ENCODE measurements at places on chromosomes 2 and 18.

DNA sequence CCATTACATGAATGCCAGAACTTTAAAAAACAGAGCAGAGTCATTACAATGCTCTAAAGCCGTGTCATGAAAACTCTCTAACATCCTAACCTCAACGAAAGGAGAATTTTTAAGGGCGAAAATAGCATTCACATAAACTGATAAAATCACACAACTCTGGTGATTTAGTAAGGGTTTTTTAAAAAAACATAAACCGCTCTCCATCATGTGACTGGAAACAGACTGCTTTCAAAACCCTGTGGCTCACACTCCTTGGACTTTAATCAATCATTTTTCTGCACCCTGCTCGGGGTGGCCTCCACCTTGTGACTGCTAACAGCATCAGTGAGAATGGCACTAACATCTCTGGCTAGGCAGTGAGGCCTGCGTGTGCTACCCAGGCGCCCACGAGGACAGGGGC, 12.1 kb downstream of the DOCK10 start:
- DNase-seq = no peak

DNA sequence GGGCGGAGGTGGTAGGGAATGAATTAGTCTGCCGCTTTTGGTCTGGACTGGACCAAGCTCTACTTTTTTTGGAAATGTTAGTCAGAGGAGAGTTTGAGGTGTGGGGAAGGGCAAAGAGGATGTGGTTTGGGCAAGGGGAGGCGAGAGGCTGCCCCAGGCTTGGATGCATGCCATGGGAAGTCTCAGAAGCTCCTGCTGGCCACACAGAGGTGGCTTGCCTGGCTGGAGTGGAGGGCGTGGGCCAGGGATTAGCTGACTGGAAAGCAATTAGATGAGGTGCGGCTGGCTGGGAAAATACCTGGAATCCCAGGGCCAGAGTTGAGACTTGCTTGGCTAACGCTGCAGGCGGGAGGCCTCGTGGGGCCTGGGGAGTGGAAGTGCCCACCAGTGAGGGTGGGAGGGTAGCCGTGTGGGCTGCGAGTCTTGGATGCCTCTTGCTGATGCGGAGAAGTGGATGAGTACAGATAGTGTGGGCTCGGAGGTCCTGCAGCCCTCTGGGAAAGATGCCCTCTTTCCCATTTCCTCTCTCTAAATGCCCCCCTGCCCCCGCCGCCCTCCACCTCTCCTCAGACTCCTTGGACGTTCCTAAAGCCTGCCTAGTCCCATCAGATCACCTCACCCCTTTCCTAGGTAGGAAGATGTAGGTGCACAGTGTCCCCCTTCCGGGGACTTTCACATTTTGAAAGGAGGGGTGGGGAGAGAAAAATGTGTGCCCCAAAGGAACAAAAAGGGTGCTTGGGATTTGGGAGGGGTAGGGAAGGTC, 117.6 kb downstream of the SMAD7 start:
- no peak for DNase-seq

GRCh38 chr2:102230410-102230909, 43.6 kb downstream of the IL1RL2 start:
- no peak for DNase-seq

DNA sequence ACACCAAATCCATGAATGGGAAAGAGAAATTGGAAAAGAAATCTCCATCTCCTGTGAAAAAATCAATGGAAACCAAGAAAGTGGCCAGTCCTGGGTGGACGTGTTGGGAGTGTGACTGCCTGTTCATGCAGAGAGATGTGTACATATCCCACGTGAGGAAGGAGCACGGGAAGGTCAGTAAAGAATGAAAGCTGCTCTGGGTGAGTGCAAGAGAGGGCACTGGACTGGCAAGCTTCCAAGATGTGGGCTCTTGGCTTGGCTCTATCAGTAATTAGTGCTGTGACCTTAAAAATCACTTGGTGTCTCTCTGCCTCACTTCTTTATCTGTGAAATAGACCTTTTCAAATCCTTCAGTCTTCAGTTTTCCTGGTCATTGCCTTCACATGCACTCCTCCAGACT, 89.0 kb downstream of the ZNF532 start:
- no peak for DNase-seq

DNA sequence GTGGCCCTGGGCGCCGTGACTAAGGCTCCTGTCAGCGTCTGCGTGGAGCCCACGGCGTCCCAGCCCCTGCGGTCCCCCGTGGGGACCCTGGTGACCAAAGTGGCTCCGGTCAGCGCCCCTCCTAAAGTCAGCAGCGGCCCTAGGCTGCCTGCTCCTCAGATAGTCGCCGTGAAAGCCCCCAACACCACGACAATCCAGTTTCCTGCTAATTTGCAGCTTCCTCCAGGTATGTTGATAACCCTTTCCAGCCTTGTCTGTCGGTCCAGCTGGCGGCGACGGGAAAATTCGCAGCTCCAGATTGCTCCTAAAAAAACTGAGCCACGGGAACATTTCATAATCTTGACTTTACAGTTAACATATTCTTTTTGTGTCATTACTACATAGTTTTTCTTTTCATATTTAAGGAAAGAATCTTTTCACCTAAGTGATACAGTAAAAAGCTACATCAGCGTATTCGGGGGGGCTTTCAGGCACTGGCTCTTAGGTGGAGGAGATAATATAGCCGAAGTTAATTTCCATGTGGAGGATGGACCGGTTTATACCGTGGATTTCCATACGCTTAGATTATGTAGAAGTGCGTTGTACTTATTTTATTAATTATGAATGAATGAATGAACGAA, 916 bp downstream of the TAF4B start:
- DNase-seq = no peak

- DNase-seq = no peak
Measured at GRCh38 chr2:223797037-223797436, 40.3 kb downstream of the AP1S3 start.

DNA sequence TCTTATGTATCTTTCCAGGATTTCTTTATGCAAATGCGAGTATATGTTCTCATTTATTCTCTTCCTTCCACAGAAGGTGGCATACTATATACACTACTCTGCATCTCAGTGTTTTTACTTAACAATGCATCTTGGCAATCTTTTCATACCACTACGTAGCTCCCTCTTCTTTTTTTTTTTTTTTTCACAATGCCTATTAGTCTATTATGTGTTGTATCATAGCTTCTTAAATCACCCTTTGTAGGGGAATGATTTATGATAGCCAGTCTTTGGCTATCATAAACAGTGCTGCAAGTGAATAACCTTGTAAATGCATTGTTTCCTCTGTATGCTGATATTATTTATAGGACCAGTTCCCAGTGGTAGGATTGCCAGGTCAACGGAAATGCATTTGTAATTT, 204.2 kb downstream of the BABAM2 start:
- DNase-seq = no peak

- no peak for DNase-seq
Measured at GRCh38 chr2:71952572-71953188, 195.0 kb downstream of the CYP26B1 start.

GRCh38 chr18:10893196-10893595, 256.2 kb downstream of the PIEZO2 start:
- no peak for DNase-seq

- DNase-seq = no peak
Measured at GRCh38 chr2:240596491-240596931, 10.0 kb downstream of the CAPN10 start.

DNA sequence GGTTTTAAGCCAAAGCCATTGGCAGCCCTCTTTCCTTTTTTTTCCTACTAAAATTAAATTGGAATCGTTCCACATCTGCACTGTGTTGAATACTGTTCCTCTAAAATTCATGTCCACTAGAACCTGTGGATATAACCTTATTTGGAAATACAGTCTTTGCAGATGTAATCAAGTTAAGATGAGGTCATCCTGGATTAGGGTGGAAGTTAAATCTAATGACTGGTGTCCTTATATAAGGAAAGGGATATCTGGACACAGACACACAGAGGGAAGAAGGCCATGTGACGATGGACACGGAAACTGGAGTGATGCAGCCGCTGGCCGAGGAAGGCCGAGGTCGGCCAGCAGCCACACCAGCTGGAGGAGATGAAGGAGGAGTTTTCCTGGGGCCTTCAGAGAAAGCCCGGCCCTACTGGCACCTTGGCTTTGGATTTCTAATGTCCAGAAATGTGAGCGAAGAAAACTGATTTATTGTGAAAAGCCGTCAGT, 49.4 kb downstream of the LONRF2 start:
- DNase-seq = no peak

DNA sequence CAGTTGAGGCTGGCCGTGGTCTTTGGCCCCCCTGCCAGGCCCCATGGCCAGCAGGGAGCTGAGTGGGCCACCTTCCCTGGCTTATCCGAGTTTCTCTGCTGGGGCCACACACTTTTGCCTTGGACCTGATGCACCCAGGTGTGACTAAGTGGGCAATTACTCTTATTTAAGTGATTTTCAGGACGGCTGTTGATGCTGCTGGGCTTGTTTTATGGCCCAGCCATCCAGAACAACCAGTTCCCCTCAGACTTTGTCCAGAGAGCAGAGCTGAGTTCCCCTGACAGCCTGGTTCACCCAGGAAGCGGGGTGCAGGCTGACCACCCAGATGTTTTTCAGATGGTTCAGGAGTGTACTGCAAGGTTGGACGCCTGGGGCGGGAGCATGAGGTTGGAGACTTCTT, 68.8 kb downstream of the GLI2 start:
- DNase-seq = no peak

DNA sequence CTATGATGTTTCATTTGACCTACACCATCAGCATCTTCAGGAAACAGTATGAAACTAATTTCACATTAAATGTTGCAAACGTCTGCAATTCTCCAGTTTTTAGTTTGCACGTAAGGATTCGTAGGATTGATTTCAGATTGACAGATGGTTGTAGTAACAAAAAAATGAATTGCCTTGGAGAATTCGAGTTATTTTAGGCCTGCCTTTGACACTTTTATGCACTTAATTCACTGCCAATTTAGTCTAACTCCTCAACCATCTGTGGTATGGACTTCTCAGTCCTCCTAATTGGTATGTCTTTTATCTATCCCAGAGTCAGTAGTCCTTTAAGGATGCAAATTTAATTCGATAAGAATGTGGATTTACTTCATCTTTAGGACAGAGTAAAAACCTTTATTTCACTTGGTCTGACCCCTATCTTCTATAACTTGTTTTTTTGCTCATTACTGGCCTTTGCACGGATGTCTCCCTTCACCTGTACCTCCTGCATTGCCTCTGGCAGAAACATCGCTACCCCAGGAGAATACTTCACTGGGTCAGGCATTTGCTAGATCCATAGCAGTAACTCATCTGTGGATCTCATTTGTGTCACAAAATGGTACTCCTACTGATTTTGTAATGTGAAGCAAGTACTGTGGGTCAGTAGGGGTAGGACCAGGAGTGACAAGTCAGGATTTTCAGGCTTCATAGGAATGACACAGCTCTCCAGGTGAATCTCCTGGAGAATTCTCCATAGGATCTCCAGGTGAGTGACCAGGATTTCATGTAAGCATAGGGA, 3.9 kb downstream of the RPL37A start:
- DNase-seq = no peak

DNA sequence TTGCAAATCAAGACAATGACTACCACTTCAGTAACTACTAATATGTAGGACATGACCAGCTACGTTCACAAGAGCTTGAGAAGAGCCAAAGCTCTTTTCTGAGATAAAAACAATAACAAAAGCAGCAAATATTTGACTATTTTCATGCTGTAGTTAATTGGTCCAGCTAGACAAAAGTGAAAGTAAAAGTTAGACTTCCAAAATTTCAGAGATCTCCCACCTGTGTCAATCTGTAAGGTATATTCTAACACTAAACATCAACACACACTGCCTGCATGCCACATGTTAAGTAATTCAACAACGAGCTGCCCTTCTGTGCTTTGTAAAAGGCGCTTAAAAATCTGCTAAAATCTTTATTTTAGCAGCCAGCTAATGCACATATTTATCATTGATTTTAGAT, 185.9 kb downstream of the SLC39A10 start:
- no peak for DNase-seq

- DNase-seq = no peak
Measured at GRCh38 chr18:27713738-27714095, 463.2 kb downstream of the CDH2 start.

DNA sequence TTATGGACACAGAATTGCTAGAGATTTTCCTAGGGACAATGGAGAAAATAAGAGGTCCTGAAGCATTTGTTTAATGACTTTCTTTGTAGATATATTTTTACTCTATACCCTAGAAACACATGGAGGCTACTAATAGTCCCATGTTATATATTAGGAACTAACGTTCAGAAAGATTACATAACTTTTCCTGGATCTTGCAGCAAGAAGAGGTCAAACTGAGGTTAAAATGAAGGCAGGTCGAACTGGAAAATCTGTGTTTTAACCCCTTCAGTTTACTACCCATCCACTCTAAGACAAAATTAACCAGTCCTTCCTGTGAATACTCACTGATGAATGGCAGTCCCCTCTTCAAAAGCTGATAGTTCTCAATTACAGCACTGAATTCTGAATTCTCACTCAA, 1415.8 kb upstream of the CELF4 start:
- no peak for DNase-seq

DNA sequence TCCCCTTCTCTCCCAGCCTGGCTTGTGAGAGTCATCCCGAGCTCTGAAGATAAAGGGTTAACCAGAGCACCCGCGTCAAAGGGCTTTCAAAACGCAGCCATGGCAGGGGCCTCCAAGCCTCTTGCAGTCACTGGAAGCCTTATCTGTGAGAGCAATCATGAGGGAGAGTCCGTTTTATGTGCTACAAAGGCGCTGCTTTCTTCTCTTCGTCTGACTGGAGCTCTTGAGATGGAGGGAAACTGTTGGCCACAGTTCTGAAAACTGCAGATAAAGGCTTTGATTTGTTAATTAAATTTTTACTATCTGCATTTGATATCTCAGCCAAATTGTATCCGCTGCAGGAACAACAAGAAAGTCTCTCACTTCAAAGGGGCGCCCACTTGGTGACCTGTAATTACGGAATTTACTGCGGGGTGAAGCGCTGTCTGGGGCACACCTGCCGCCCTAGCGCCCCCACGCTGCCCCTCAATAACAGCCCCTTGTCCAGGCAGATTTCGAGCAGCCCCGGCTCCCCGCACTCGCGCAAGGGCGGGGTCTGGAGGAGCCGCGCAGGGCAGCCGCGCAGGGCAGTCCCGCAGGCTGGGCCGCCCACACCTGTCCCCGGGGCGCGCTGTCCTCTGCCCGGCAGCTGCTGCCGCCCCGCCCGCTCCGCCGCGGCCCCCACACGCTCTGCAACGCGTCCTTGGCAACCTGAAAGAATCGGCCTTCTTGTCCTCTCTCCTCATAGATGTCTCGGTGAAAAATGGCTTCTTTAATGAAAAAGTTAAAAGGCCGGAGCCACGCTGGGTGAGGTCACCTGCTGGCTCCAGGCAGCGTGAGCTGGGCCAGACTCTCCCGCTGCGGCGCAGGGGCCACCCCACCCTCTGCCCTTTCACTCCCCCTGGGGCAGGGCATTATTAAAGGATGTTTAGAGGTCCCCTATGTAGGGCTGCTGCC, 217.9 kb downstream of the VAPA start:
- DNase-seq = no peak

- no peak for DNase-seq
Measured at GRCh38 chr18:25136416-25137196, 215.4 kb downstream of the ZNF521 start.

GRCh38 chr18:50573679-50574078, 13.8 kb downstream of the MAPK4 start:
- DNase-seq = no peak

- DNase-seq = no peak
Measured at GRCh38 chr2:152560166-152560565, 157.1 kb downstream of the PRPF40A start.

All from effector memory CD4-positive, alpha-beta T cell (primary cell).